ENCODE measurements at places on chromosomes 5 and 9.

GRCh38 chr5:143056792-143057579, 286.8 kb downstream of the ARHGAP26 start:
- DNase-seq: no peak

DNA sequence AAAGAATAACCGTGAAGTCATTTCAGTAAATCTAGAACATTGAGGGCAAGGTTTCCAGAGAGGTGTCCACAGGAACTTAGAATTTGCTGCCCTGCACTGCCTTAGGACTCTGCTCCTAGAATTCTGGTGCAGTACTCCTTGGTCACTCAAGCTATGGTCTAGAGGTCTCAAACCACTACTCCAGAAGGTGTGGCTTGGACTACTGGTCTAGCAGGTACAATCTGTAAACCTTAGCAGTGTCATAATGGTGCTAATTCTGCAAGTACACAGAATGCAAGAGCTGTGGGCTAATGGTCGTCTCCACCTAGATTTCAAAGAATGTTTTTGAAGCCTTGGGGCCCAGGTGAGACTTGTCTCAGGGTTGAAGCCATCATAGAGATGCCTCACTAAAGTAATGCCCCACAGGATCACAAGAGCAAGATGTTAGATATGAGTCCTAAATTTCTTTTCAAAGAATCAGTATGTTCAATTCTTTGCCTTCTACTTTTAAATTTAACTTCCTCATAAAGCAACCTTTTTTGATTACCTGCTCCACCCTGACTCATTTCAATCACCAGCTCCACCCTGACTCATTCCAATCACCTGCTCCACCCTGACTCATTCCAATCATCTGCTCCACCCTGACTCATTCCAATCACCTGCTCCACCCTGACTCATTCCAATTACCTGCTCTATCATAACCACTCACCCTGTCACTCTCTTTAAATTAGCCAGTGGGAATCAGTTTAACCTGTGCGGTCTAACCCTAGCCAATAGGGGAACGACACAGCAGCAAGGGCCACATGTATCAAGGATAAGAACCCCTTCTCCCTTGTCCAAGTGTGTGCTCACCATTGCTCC, 1111.8 kb upstream of the ACO1 start:
- no peak for DNase-seq

DNA sequence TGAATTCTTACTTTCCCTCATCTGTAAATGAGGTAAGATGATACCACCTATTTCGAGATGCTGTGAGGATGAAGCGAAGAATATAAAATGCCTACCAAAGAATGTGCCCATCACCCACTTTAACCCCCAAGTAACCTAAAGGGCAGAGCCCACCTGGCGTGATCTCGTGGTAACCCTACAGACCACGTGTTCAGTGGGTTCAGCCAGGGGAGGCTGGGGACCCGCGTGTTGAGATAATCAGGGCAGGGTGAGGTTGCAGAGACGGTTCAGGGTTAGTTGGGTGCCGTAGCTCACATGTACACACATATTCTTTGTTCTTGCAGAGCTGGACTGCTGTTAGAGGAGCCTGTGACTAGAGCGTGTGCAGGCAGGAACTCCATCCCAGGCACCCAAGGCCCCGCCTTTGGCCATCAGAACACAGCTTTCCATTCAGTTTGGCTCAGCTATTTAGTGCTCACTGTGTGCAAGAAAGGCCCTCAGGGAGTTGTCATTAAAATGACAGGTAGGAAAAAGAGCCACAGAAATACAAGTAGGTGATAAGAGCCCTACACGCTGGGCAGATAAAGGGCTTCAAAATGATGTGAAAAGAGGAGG, 56.5 kb upstream of the HAND1 start:
- DNase-seq: no peak

- DNase-seq: no peak
Measured at GRCh38 chr5:164361986-164362385, 856.6 kb downstream of the MAT2B start.

GRCh38 chr5:138544181-138545134, 1.4 kb upstream of the ETF1 start:
- DNase-seq: no peak

- no peak for DNase-seq
Measured at GRCh38 chr5:45521067-45521466, 175.1 kb downstream of the HCN1 start.

DNA sequence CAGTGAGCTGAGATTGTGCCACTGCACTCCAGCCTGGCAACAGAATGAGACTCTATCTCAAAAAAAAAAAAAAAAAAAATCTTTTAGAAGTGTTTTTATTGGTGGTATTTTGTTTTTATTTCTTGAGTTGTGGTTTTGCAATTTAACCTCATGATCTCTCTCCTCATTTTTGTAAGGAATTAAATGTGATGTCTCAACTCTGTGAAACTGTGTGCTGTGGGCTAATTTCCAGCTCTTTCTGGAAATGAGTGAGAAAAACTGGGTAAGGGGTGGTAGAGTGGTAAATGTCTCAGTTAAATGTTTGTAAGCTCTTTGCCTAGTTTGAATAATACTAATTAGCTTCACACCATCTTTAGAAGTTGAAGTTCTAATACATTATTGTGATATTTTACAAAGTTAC, 29.0 kb downstream of the ACO1 start:
- DNase-seq: no peak

GRCh38 chr5:67289763-67290521, 93.3 kb upstream of the CD180 start:
- DNase-seq: no peak

GRCh38 chr5:14245132-14245925, 102.2 kb downstream of the TRIO start:
- DNase-seq: no peak

DNA sequence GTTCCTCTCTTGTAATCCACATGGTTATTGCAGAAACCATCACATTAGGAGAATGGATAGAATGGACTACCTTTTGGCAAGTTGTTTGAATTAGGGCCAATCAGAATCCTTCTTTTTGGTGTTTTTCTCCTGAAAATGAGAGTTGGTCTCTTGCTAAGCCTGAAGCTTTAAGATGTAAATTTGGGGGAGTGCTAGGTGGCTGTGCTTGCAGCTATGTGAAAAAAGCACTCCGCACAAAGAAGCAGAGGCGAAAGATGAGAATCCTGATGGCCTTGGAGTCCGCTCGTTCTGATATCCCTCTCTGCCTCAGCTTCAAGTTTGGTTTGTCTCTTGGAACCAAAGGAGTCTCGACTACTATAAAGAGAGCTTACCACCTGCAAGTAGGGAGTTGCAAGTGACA, 63.6 kb downstream of the INIP start:
- no peak for DNase-seq

DNA sequence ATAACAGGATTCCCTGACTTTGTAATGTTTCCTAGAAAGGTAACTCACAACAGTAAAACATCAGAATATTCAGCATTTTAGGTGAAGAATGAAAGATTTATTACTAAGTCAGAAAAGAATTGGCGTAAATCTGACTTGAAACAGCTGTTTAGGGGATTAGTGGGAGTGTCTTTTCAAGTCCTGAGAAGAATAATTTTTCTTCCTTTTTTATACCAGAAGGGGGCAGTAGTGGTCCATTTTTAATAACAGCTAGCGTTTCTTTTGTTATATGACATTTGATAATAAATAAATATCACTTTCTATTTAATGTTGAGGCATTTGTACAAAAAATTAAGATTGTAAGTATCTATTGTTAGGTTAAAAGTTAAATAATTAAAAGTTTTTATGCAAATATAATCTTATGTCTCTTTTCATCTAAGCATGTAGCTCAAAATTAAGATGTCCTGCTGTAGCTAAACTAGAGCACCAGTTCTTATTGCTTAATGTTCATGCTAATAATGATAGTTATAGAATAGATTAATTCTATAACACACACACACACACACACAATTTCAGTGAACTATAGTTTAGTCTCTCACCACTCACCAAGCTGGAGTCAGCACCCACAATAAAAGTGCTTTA, 258.7 kb upstream of the ARRDC3 start:
- no peak for DNase-seq

GRCh38 chr5:97528941-97529340, 345.9 kb upstream of the RIOK2 start:
- DNase-seq: no peak

DNA sequence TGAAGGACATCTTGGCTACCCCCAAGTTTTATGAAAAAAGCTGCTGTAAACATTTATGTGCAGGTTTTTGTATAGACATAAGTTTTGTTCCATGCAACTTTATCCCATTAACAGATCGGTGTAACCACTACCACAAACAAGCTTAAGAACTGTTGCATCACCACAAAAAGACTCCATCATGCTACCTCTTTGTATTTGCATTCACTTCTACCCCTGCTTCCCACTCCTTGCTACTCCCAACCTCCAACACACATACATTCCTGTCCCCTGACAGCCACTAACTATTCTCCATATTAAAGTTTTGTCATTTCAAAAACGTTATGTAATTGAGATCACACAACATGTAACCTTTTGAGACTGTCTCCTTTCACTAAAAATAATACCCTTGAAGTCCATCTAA, 57.8 kb upstream of the LHFPL2 start:
- DNase-seq: no peak

- DNase-seq: no peak
Measured at GRCh38 chr5:141298376-141298775, 5.5 kb downstream of the SLC25A2 start.

DNA sequence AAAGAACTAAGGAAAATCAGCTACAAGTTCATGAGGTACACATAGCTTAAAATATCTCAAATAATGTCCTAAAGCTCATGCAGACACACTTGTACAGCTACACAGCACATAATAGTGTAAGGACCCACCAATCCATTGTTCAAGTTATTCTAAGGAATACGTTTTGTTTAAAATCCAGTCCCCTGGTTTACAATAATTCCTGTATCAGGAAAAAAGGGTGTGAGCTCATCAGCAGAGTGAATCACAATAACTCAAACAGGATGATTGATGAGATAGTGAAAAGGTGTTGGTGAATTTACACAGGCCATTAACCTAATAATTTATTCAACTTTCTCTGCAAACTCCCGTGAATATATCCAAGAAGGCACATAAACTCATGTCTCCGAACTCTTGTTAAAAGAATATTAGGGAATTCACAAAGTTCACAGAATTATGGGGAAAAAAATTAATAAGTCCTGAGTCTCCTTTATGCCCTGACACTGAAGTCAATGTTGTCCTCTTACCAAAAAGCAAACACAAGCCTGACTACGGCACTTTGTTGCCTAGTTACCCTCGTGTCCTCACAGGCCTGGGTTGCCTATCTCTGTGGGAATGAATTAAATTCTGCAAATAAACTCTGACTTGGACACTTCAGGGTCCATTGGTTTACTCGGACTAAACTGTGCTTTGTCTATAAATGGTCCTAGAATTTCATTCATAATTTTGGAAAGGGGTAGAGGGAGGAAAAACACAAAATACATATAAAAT, 142.8 kb upstream of the PDE4D start:
- no peak for DNase-seq

- DNase-seq: no peak
Measured at GRCh38 chr5:84119252-84119651, 265.4 kb downstream of the EDIL3 start.

- DNase-seq: no peak
Measured at GRCh38 chr5:62779010-62779422, 200.4 kb downstream of the LRRC70 start.

GRCh38 chr9:16320338-16320902, 550.0 kb downstream of the BNC2 start:
- DNase-seq: no peak

GRCh38 chr9:91766315-91767069, 183.5 kb downstream of the ROR2 start:
- no peak for DNase-seq

DNA sequence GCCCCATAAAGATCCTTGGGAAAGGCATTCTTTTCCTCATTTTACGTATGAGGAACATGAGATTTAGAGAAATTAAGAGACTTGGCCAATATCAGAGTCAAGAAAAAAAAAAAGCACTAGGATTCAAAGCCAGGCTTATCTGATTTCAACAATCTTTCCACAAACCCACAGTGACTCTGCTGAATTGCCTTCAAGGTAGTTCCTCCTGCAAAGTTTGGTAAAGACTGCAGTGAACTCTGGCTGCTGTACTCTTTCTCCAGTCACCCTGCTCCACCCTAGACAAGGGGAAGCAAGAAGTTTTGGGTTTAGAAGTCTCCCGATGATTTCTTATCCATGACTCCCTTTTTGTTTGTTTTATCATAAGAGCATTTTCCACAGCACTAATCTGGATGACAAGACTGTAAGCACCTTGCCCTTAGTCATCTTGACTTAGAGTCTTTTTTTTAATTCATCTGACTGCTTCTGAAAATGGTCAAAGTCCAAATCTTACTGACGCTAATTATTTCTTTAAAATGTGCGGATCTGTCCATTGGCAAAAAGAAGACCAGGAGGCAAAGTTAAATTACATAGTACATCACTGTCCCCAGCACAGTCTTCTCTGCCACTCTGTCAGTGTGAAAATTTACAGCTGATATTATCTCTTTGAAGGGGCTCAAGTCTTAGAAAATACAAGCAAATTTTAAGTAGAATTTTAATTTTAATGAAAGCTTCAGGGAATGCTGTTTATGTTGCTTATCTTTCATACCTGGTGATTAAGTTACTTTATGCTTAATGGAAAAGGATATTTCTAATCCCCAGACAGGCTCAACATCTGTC, 180.1 kb downstream of the TTLL11 start:
- DNase-seq: no peak

GRCh38 chr5:91061946-91062562, 321.1 kb downstream of the ARRDC3 start:
- DNase-seq: no peak

- DNase-seq: no peak
Measured at GRCh38 chr5:71830681-71831539, 111.8 kb downstream of the CARTPT start.

- DNase-seq: no peak
Measured at GRCh38 chr9:73146111-73146815, 5.4 kb upstream of the ANXA1 start.

DNA sequence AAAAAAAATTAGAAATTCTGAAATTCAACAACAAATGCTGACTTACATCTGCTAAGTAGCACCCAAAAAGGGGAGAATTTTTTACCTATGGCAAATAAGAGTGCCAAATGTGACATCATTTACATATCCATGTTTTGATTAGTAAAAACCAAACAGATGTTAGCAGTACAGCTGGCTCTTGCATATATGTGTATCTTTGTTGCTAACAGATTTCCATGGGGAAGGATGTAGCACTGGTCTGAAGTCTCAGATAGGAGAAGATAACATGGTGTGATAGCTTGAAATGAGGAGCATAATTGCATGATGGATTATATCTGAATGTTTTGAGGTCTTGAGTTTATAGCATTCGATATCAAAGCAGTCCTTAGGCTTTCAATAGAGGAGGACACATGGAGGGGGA, 17.5 kb downstream of the PIK3R1 start:
- DNase-seq: no peak

GRCh38 chr9:6489099-6489498, 76.1 kb downstream of the UHRF2 start:
- DNase-seq: no peak

DNA sequence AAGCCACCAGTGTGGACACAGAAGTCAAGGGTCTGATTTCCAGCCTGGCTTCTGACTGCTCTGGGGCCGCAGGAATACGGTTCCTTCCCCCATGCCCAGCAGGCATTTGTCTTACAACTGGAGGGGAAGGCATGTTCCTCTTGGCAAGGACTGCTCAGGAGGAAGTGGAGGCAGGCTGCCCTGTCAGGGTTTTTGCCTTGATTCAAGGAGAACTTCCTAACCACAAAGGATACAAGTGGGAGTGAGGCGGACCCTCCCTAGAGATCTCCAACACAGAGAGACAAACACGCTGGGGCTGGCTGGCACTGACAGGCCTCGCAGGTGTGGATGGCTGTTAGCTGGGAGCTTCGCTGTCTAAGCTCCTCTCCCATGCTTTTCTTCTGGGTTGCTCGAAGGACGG, 19.1 kb downstream of the TGFBI start:
- DNase-seq: no peak

Data from stimulated activated CD4-positive, alpha-beta T cell treated with anti-CD3 and anti-CD28 coated beads, TNF-alpha, amount 100 ng/mL, for 1 hour (primary cell).